SJCRH30 (cell line): ENCODE measurements at places on chromosomes 13 and 19. TPM values are rescaled to one million over a fixed set of nuclear protein-coding genes. Genes with fewer than 3 reads are reported as not detected.

GRCh38 chr19:57192077-57192420 is 749 bp downstream of the ZNF264 start:
- peaks cover 43% of the 10 kb centered on the region for H3K36me3 ChIP-seq
- no peaks in the 10 kb centered on the region for H3K27me3 ChIP-seq
- peaks cover 7% of the 10 kb centered on the region; the same call in 1 of the 2 replicates for H3K4me1 ChIP-seq
- H3K27ac ChIP-seq: peak overlapping the region; percentile 72
- peak overlapping the region; percentile 95 for H3K4me3 ChIP-seq
- DNase-seq: peak; percentile 5

The SHISA7 gene
- not detected in 2 replicates for total RNA-seq

- DNase-seq: no peak
- H3K4me3 ChIP-seq: no peak overlapping the region
- H3K27ac ChIP-seq: no peak overlapping the region
- H3K27me3 ChIP-seq: no peaks in the 10 kb centered on the region
- no peaks in the 10 kb centered on the region for H3K36me3 ChIP-seq
Observed at GRCh38 chr19:5028229-5028886, 59.4 kb downstream of the KDM4B start.

GRCh38 chr19:17720440-17720839 is 1.2 kb downstream of the MAP1S start:
- no peak overlapping the region; the same call in 1 of the 2 replicates for H3K27ac ChIP-seq
- peaks cover 3% of the 10 kb centered on the region; the same call in 1 of the 2 replicates for H3K4me1 ChIP-seq
- peak; percentile 73 for DNase-seq
- no peaks in the 10 kb centered on the region for H3K27me3 ChIP-seq
- H3K36me3 ChIP-seq: peaks cover 19% of the 10 kb centered on the region

DNA sequence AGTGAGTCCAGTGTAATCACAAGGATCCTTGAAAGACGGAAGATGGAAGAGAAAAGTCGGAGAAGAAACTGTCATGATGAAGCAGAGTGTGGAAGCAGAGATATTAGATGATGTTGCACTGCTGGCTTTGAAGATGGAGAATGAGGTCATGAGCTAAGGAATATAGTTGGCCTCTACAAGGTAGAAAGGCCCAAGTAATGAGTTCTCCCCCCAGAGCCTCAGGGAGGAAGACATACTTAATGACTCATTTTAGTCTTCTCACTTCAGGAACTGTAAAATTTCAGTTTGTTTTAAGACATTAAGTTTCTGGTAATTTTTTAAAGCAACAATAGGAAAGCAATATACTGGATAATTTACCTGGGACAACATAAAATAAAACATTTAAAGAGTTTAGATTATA is 1331.5 kb upstream of the PCDH20 start:
- no peaks in the 10 kb centered on the region for H3K27me3 ChIP-seq
- H3K27ac ChIP-seq: peak overlapping the region; percentile 3; the same call in 1 of the 2 replicates
- H3K36me3 ChIP-seq: no peaks in the 10 kb centered on the region
- DNase-seq: peak; percentile 6
- H3K4me1 ChIP-seq: peaks cover 21% of the 10 kb centered on the region
- no peak overlapping the region for H3K4me3 ChIP-seq

The TEX101 gene
- total RNA-seq: not detected in 2 replicates

- peak; percentile 84 for DNase-seq
- no peaks in the 10 kb centered on the region for H3K4me1 ChIP-seq
- H3K4me3 ChIP-seq: peak within 1 kb of the TSS; percentile 77
- peak within 1 kb of the TSS; percentile 75 for H3K27ac ChIP-seq
Observed at GRCh38 chr19:19033426-19034203, at the start of the genes ARMC6 and SUGP2. Gene ARMC6 (plus strand): TSS chr19:19033603. CDS start chr19:19034210, 607 bp downstream. Gene SUGP2 (minus strand): TSS chr19:19033517. CDS start chr19:19031071, 2,446 bp downstream.

DNA sequence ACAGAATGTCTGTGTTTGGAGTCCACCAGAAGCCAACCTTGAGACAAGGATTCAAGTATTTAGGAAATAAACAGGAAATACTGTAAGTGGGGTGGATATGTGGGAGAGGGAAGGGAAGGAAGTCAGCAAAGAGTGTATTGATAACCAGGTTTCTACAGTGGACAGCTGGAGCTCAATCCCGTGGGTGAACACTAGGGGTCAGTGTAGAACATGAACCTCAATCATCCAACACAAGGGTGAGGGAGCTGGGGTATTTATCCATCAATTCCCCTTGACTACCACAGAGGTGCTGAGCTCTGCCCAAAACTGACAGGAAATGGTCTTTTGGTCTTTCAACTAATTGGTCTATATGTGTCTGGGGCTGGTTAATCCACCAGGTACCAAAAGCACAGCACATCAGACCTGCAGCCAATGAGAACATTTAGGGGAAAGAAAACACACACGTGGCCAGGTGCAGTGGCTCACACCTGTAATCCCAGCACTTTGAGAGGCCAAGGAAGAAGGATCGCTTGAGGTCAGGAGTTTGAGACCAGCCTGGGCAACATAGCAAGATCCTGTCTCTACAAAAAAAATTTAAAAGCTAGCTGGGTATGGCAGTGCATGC is 5.6 kb upstream of the SYDE1 start:
- peaks cover 11% of the 10 kb centered on the region; the same call in 1 of the 2 replicates for H3K27me3 ChIP-seq
- no peaks in the 10 kb centered on the region for H3K36me3 ChIP-seq
- no peaks in the 10 kb centered on the region for H3K4me1 ChIP-seq
- no peak overlapping the region for H3K4me3 ChIP-seq
- DNase-seq: peak; percentile 68
- H3K27ac ChIP-seq: no peak overlapping the region

The ZNF253 gene
- 24.7 and 27.9 TPM in 2 replicates for total RNA-seq

- DNase-seq: no peak
- no peak overlapping the region for H3K27ac ChIP-seq
- no peaks in the 10 kb centered on the region; the same call in 1 of the 2 replicates for H3K4me1 ChIP-seq
- peaks cover 9% of the 10 kb centered on the region; the same call in 1 of the 2 replicates for H3K27me3 ChIP-seq
Observed at GRCh38 chr19:3603121-3603811, 3.4 kb downstream of the TBXA2R start.

GRCh38 chr19:33293255-33294057 is 8.9 kb downstream of the CEBPA start:
- H3K4me3 ChIP-seq: peak overlapping the region; percentile 43
- H3K4me1 ChIP-seq: peaks cover 27% of the 10 kb centered on the region
- peak overlapping the region; percentile 90 for H3K27ac ChIP-seq
- no peaks in the 10 kb centered on the region for H3K36me3 ChIP-seq
- no peaks in the 10 kb centered on the region for H3K27me3 ChIP-seq
